Activated gamma-delta T cell (primary cell): ENCODE measurements at places on chromosomes 4 and X.

DNA sequence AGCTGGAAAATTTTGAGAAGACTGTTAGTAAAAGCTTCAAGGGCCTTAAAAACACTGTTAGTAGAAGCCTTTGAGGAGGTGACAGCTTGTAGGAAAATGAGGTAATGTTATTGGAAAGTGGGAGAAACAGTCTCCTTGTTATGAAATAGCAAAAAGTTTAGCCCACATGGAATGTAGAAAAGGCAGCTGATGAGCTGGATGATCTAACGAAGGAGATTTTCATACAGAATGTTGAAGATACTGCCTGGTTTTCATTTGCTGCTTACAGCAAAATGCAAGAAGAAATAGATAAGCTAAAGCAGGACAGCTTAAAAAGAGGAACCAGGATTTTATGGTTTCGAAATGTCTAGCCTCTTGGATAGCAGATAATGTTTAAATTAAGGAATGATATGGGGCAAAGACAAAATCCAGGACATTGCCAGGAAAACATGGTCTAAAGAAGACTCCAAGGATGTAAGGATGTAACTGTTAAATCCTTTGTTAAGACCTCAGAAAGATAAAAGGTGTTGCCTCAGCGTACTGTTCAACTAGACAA is 10.2 kb upstream of the STBD1 start:
- no peak for DNase-seq

GRCh38 chrX:111007238-111007637 is 88.8 kb upstream of the PAK3 start:
- no peak for DNase-seq

- DNase-seq, result no peak
These were observed 418.2 kb downstream of the STIM2 start for GRCh38 chr4:27278615-27279375.

GRCh38 chrX:98605941-98606340 is 1722.2 kb downstream of the RPA4 start:
- DNase-seq, result no peak

- DNase-seq, result no peak
These were observed 394.0 kb upstream of the IGFBP7 start for GRCh38 chr4:57504139-57504538.

GRCh38 chr4:148116264-148116663 is 325.9 kb downstream of the NR3C2 start:
- no peak for DNase-seq

DNA sequence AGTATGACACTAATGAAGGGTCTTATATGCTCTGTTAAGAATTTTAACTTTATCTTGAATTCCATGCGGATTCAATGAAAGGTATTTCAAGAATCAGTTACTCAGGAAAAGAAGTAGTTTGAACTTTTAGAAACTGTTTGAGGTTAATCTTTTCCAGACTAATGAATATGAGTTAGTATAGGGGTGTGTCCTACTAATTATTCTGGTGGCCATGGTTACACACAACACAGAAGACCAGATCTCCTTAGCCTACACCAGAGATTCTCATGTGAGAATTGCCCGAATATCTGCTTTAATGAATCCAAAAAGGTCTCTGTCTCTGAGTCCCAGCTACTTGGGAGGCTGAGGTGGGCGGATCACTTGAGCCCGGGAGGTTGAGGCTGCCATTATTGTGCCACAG is 100.4 kb downstream of the MMRN1 start:
- no peak for DNase-seq
